ENCODE measurements at places on chromosomes 12 and 14. TPM values are rescaled to one million over a fixed set of nuclear protein-coding genes. Genes with fewer than 3 reads are reported as not detected.

DNA sequence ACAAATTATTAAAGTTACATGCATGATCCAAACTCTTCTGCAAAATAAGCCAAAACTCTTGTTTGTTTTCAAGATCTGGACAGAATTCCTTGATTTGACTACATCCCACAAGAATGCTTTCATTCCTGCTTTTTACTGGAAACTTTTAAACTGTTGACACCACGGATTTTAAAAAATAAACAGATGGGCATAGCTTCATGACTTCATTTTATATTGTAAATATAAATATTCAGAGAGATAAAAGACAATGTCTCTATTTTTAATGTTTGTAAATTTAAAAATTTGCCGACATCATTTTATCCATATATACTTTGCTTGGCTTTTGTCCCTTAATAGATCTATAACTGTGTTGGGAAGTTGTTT, 134.3 kb upstream of the DCN start:
- no peak for DNase-seq

GRCh38 chr14:82587226-82587625, 1053.6 kb upstream of the SEL1L start:
- no peak for DNase-seq

DNA sequence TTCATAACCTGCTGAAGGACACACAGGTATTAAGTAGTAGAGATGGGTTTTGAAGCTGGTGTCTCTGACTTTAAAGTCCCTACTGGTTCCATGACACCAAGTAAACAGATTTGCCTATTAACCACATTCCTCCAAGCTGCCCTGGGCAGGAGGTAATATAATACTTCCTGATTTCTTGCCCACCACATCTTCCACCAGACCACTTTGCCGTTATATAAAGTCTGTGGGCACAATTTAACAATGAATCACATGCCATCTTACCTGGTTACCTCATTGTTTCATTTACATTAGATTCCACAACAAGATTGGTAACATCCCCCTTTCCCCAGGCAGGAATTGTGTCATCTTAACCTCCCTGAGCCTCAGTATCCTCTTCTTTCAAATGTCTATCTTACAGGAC, 900 bp upstream of the LRRC23 start:
- no peak for DNase-seq

- no peak for DNase-seq
Observed at GRCh38 chr14:32495435-32495734, 166.3 kb downstream of the AKAP6 start.

DNA sequence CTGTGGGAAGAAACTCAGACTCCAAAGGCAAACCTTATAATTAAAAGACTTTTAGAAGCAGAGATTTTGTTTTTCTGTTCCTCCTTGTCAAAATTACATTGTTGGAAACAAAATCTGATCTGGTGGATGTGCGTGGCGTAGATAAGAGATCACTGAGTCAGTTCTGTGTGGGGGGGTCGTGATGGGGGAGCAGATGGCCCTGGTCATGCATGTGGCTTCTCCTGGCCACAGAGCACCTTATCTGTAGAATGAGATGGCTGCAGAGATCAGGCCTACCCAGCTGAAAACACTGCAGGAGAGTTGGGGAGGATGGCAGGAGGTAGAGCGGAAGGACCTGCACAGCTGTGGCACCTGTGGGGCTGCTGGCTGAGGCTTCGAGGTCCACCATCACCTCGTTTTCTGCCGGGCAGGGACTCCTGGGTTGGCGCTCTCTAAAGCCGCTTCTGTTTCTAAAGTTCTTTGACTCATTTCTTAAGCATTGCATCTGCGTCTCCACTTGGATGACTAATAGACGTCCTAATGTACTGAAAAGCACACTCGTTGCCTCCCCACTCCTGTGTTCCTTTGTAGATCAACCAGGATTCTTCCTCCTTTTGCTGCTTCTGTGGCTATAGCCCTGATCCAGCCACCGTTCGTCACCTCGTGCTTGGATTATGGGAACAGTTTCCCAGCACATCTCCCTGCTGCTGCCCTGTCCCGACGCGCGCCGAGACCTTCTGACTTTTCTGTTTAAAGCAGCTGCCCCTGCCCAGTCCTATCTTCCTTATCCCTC, 93.4 kb downstream of the TSPAN9 start:
- DNase-seq: no peak

Gene TMEM229B
- 1.9 TPM for polyA plus RNA-seq

Gene HCAR2
- 0.57 TPM for polyA plus RNA-seq

All from renal cortex interstitium (tissue), 15 donors.